Testis (tissue), 5 donors: ENCODE measurements at places on chromosomes 7 and 10. TPM values are rescaled to one million over a fixed set of nuclear protein-coding genes. Genes with fewer than 3 reads are reported as not detected.

The OPALIN gene
- polyA plus RNA-seq: not detected

DNA sequence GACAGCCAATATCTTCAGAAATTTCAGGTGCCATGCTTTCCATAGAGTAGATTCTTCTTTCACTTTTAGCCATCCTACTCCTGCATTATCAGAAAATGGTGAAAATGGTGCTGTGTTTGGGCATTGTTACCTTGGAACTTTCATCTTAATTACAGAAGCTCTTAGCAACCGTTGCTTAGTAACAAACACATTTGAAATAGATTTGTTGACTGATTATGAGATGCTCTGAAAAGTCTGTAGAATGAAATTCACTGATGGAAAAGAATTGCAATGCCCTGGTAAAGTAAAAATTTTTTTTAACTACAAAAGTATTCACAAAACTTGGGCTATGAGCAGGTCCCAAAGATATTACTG lies 249.3 kb upstream of the NEBL start:
- no peaks in the 10 kb centered on the region for H3K27me3 ChIP-seq
- no peak overlapping the region for H3K27ac ChIP-seq
- no peaks in the 10 kb centered on the region for H3K36me3 ChIP-seq
- no peak for DNase-seq
- no peaks in the 10 kb centered on the region for H3K4me1 ChIP-seq
- H3K4me3 ChIP-seq: no peak overlapping the region

- H3K27me3 ChIP-seq: no peaks in the 10 kb centered on the region
- no peaks in the 10 kb centered on the region for H3K36me3 ChIP-seq
- no peak overlapping the region for H3K4me3 ChIP-seq
- DNase-seq: no peak
Observed at GRCh38 chr7:20312562-20312961, 18.1 kb upstream of the ITGB8 start.

The CNTNAP2 gene
- 4.3 TPM for polyA plus RNA-seq

GRCh38 chr10:8059191-8059936 lies 4.9 kb downstream of the GATA3 start:
- no peak overlapping the region for H3K4me3 ChIP-seq
- no peaks in the 10 kb centered on the region for H3K36me3 ChIP-seq
- peaks cover 2% of the 10 kb centered on the region for H3K4me1 ChIP-seq
- no peaks in the 10 kb centered on the region for H3K27me3 ChIP-seq

DNA sequence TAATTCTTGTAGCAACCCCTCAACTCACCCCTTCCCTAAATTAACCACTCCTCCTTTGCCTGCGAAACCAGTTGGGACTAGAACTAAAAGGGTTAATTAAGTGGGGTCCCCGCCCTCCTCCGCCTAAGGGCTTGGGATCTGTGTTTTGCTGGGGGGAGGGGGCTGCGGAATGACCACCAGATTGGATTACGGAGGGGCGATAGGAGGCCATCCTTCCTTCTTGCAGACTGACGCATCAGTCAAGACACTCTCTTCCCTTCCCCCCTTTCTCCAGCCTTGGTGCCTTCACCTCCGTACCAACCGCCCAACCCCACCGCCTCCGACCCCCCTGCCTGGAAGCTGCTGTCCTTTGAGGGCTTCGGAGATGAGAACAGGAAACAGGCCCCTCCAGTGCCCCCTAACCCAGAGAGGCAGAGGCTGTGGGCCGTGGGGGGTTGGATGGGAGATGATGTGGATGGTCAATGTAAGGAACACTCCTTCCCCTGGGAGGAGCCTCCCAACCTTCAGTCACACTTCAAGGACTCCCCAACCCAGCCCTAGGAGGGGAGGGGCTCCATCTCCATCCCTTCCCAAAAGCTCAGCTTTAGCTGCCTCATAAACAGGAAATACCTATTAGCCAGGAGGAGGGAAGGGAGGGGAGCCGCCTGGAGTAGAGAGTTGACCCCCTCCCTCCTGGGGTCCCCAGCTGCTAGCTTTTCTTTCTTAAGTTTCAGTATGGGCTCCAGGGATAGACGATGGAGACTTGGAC lies 997 bp upstream of the LDB1 start:
- no peaks in the 10 kb centered on the region for H3K36me3 ChIP-seq
- H3K27me3 ChIP-seq: no peaks in the 10 kb centered on the region
- peak overlapping the region; percentile 97 for H3K27ac ChIP-seq
- H3K4me3 ChIP-seq: peak overlapping the region; percentile 61
- peaks cover 42% of the 10 kb centered on the region for H3K4me1 ChIP-seq

GRCh38 chr7:22586786-22587140 lies 86.8 kb upstream of the STEAP1B start:
- no peak overlapping the region for H3K4me3 ChIP-seq
- peaks cover 4% of the 10 kb centered on the region for H3K4me1 ChIP-seq
- DNase-seq: no peak
- no peaks in the 10 kb centered on the region for H3K36me3 ChIP-seq

DNA sequence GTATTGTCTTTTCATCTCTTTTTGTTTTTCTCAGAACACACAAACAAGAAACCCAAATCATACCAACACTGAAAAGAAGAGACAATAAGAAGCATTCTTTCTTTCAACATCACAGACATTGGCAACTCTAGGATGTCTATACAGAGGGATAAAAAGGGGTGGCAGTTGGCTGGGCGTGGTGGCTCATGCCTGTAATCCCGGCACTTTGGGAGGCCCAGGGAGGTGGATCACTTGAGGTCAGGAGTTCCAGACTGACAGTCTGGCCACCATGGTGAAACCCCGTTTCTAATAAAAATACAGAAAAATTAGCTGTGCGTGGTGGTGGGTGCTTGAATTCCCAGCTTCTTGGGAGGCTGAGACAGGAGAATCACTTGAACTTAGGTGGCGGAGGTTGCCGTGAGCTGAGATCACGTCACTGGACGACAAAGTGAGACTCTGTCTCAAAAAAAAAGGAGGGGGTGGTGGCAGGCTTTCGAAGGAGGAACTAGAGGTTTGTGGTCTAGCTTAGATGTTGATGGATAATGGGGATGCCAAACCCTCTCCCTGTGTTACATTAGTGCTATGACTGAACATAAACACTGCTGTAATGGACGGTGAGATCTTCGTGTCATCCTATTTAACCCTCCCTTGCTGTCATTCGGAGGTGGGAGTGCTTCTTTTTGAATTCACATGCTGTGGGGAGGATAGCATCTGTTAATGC lies 9.4 kb downstream of the CNNM2 start:
- H3K27ac ChIP-seq: no peak overlapping the region
- H3K4me3 ChIP-seq: no peak overlapping the region
- no peaks in the 10 kb centered on the region for H3K27me3 ChIP-seq
- no peaks in the 10 kb centered on the region for H3K4me1 ChIP-seq
- no peaks in the 10 kb centered on the region for H3K36me3 ChIP-seq

GRCh38 chr7:17952387-17952786 lies 12.1 kb upstream of the SNX13 start:
- H3K27me3 ChIP-seq: no peaks in the 10 kb centered on the region
- H3K4me1 ChIP-seq: no peaks in the 10 kb centered on the region
- H3K36me3 ChIP-seq: no peaks in the 10 kb centered on the region

- H3K4me1 ChIP-seq: no peaks in the 10 kb centered on the region
- H3K27ac ChIP-seq: no peak overlapping the region
- H3K4me3 ChIP-seq: no peak overlapping the region
- no peak for DNase-seq
Observed at GRCh38 chr10:112917681-112918080, 32.4 kb upstream of the TCF7L2 start.

The IPMK gene
- 3.7 TPM for polyA plus RNA-seq

DNA sequence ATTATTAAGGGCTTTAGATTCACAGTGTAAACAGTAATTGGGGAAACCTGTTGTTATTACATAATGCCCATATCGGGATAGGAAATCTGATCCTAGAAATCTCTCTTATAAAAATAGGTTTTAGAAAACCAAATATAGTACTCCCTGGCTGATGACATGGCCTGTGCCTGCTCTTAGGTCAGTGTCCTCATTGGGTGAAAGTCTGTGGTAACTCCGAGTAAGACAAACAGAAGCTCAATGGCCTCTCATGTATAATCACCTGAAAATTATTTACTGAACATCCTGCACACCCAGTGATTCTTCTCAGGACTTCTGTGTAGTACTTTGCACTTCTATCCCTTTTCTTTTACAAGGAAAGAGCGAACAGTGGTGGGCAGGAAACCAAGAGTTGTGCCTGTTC lies 37.8 kb downstream of the SEM1 start:
- H3K27me3 ChIP-seq: no peaks in the 10 kb centered on the region
- no peak overlapping the region for H3K4me3 ChIP-seq
- no peak overlapping the region for H3K27ac ChIP-seq
- H3K36me3 ChIP-seq: no peaks in the 10 kb centered on the region
- H3K4me1 ChIP-seq: no peaks in the 10 kb centered on the region

- no peaks in the 10 kb centered on the region for H3K36me3 ChIP-seq
- H3K27me3 ChIP-seq: no peaks in the 10 kb centered on the region
- no peak overlapping the region for H3K4me3 ChIP-seq
- peak; percentile 34 for DNase-seq
- H3K4me1 ChIP-seq: no peaks in the 10 kb centered on the region
- no peak overlapping the region for H3K27ac ChIP-seq
Observed at GRCh38 chr7:141785706-141786552, 4.1 kb upstream of the TAS2R5 start.

DNA sequence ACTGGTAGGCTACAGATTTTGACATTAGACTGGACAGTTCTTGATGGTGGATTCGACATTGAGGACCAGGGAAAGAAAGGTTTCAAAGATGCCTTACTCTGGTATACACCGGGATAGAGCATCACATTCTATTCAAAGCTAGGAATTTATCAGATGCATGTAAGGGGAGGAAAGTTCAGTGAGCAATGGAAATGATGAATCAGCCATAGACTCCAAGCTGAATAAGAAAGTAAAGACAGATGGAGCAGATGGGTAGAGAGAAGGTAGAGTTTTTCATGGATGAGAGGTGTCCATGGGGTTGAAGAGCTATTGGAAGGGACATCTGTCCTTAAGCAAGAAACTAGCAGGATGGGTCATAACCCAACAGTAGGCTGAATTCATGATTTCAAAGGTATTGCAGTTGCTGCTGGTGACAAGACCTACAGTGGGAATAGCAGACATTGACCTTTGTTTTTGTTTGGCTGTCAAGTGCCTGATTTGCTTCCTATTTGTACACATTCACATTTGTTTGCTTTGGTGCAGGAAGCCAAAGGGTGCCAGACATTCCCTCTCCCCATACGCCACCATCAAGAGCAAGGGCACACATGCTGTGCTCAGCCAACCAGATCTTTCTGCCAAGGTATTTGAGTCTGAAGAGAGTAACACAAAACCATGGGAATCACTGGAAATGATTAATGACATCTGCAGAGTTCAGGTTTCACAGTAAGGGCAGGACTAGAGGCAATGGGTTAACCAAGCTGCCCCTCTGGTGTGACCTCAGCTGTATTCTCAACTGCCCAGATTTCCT lies 8.6 kb upstream of the CACUL1 start:
- no peaks in the 10 kb centered on the region for H3K27me3 ChIP-seq
- H3K36me3 ChIP-seq: no peaks in the 10 kb centered on the region

The GJD4 gene
- polyA plus RNA-seq: not detected

DNA sequence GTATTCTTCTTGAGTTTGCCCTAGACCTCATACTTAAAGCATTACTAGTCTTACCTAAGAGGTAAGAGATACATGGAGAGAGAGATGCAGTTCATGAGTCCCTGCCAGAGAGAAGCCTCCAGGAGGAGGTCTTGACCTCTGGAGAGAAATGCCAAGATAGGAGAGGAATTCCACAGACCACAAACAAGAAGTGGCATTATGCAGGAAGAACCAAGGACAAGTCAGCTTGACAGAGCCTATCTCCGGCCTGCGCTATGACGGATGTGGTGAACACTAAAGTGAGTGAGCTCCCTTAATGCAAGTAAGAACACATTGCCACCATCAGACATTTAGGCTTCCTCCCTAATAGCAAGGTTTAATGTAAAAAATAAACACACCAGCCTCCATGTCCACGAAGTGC lies 27.9 kb upstream of the COL1A2 start:
- no peak overlapping the region for H3K27ac ChIP-seq
- no peak overlapping the region for H3K4me3 ChIP-seq

The LRRC17 gene
- polyA plus RNA-seq: 8.2 TPM

DNA sequence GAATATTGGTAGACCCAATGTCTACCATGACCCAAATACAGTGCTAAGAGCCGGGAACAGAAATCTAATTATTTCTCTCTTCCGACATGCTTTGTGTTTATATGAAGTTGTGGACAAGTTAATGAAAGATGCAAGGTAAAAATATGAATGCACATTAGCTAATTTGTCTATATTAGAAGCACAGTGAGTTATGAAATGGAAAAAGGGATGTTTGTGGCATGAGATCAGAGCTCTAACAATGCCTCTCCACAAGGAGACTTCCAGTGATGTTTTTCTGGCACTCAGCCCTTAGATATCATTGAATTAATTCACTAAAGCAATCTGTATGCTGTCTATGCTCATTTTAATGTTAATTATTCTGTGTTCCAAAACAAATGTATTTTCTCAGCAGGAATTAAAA lies 897.2 kb downstream of the CNTNAP2 start:
- H3K27me3 ChIP-seq: no peaks in the 10 kb centered on the region
- H3K36me3 ChIP-seq: no peaks in the 10 kb centered on the region

The MRC1 gene
- 20.4 TPM for polyA plus RNA-seq

GRCh38 chr7:121448429-121448828 lies 52.3 kb upstream of the FAM3C start:
- H3K4me3 ChIP-seq: no peak overlapping the region
- no peaks in the 10 kb centered on the region for H3K27me3 ChIP-seq
- DNase-seq: no peak
- no peaks in the 10 kb centered on the region for H3K36me3 ChIP-seq

GRCh38 chr7:46859963-46860475 lies 721.9 kb downstream of the TNS3 start:
- DNase-seq: no peak
- no peaks in the 10 kb centered on the region for H3K36me3 ChIP-seq
- H3K4me3 ChIP-seq: no peak overlapping the region
- H3K27me3 ChIP-seq: no peaks in the 10 kb centered on the region
- H3K4me1 ChIP-seq: no peaks in the 10 kb centered on the region
- H3K27ac ChIP-seq: no peak overlapping the region

The TECTB gene
- 0.17 TPM for polyA plus RNA-seq

- H3K27ac ChIP-seq: no peak overlapping the region
- no peak overlapping the region for H3K4me3 ChIP-seq
- no peaks in the 10 kb centered on the region for H3K36me3 ChIP-seq
- peaks cover 6% of the 10 kb centered on the region for H3K4me1 ChIP-seq
- H3K27me3 ChIP-seq: no peaks in the 10 kb centered on the region
Observed at GRCh38 chr10:113704637-113705343, 25.1 kb downstream of the CASP7 start.

DNA sequence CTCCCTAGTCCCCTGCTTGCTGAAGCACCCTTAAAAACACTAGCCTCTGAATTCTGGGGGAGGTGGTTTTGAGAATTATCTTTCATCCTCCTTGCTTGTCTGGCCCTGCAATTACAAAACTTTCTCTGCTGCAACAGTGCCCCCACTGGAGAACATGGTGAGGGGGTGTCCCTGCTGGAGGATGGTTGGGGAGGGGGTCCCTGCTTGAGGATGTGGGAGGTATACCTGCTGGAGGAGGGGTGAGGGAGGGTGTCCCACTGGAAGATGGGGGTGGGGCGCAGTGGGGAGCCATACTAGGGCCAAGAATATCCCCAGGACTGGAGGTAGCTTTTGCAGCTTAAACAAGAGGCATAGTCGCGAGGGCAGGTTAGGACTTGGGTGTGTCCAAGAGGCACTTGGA lies 3.2 kb upstream of the POLM start:
- no peak for DNase-seq
- H3K4me1 ChIP-seq: peaks cover 26% of the 10 kb centered on the region
- no peak overlapping the region for H3K27ac ChIP-seq
- H3K27me3 ChIP-seq: no peaks in the 10 kb centered on the region
- H3K36me3 ChIP-seq: no peaks in the 10 kb centered on the region
